ENCODE measurements at places on chromosomes 1 and 21.

DNA sequence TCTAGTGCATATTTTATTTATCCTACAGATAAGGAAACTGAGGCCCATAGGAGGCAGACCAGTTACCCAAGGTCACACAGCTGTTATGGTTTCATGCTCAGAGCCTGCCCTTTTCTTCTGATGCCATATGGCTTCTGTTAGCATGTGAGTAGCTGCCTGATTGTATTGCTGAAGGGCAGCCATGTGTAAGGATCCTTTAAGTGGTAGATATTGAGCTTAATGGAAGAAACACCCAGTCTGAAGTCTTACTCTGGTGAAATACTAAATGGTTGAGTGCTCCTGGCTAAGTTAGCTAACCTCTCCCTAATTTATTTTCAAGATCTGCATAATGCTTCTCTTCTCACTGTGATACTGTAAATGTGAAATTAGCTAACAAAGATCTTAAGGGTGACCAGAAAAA lies 30.9 kb downstream of the ADAMTS5 start:
- no peak for DNase-seq

GRCh38 chr1:110672753-110673108 lies 2.0 kb downstream of the KCNA3 start:
- DNase-seq, result no peak

DNA sequence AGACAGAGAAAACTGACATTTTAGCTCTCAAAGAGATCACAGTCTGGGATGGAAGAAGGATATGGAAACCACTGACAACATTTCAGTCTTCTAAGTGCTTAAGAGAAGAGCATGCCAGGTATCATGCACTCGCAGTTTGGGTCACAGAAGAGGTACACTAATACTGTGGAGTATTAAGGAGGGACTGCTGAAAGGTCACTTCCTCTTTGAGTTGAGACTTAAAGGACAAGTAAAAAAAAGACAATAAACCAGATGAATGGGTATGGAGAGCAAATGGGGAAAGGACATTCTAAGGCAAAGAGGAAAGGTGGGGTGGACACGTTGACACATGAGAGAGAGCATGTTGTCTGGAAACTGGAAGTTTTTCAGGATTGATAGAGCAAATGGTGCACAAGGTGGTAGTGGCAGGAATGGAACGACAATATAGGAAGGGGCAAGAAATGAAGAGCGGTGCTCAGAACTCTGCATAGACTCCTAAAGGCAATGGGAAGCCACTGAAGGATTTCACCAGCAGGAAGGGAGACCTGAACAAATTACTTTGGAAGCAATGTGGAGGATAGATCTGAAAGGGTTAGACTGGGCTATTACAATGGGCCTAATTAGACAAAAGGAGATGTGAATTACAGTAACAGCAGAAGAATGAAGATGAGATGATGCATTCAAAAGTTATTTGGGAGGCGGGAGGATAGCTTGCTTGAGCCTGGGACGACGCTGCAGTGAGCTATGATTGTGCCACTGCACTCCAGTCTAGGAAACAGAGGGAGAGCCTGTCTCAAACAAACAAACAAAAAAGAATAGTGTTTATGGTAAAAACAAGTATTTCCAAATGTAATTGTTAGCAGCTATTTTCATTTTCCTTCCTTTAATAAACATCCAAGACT lies 11.1 kb downstream of the DIPK1A start:
- DNase-seq, result no peak

DNA sequence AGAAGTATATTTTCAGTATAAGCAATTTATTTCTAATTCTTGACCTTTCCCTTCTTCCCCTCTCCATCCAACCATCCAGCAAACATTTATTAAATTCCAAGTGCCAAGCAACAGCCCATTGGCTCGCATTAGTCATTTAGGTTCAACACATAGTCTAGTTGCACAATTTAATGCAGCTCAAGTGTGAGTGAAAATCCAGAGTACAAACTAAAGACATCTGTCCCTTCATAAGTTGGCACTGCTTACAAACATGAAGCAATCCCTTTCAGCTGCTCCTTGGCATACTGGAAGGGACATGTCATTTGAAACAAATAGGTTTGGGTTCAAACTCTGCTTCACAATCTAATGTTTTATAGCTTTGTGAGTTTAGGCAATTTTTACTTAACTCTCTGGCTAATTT lies 10.7 kb downstream of the CASQ2 start:
- DNase-seq, result no peak

GRCh38 chr1:62077821-62078220 lies 116.8 kb upstream of the L1TD1 start:
- no peak for DNase-seq

GRCh38 chr1:90593312-90593711 lies 123.8 kb downstream of the BARHL2 start:
- DNase-seq, result no peak

- no peak for DNase-seq
Observed at GRCh38 chr1:93708734-93709481, 27.3 kb upstream of the BCAR3 start.

- no peak for DNase-seq
Observed at GRCh38 chr1:156118177-156118868, 3.8 kb downstream of the LMNA start.

GRCh38 chr1:160163615-160164014 lies 12.2 kb downstream of the ATP1A4 start:
- DNase-seq, result no peak

DNA sequence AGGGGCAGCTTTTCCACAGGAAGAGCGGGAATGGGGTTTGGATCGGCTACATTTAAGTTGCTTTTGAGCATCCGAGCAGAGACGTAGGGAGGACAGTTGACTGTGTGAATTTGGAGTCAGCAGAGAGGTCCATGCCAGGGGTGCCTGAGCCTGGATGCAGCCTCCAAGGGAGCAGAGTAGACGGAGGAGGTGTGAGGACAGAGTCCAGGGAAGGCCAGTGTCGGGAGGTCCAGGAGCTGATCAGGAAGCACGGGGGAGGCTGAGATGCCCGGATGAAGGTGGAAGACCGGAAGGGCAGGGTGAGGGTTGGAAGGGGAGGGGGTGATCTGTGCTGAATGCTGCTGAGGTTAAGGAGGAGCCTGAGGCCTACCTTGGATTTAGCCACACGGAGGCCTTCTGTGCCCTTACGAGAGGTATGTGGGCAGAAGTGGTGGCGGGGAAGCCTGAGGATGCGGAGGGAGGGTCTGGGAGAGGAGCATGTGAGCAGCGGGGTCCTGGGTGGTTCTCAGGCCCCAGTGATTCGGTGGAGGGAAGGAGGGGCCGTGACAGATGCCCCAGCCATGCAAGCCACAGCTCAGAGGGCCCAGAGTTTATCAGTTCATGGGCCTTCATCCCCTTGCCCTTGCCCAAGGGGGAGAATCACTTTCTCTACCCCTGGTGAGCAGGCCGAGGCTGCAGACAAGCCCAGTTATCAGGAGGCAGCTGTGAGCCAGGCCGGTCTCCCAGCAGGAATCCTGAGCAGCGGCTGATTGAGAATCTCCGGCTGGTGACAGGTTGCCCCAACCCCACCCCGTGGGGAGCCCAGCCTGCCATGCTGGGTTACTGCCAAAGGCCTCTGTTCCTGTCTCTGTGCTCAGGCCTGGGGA lies 54.0 kb upstream of the ACTL8 start:
- DNase-seq, result no peak

GRCh38 chr1:43455213-43455889 lies 1.6 kb upstream of the HYI start:
- DNase-seq, result no peak
